ENCODE measurements at places on chromosomes 6 and 20.

- no peak for DNase-seq
Measured at GRCh38 chr6:38387461-38387860, 252.3 kb downstream of the BTBD9 start.

DNA sequence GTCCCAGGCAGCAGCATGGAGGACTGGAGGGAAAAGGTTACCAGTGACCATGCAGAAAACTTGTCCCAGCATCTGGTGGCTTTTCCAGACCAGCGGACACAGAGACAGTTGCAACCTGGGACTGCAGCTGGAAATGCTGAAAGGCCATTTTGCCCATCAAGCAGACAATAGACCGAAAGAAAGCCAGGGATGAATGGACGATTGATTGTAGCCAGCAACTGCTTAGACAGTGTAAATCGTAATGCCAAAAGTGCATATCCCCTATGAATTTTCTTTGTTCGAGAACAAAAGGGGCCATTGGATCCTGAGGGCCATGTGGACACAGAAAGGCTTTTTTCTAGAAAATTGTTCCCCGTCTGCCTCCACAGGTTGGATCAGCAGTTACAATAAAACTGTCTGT is 115.7 kb downstream of the MBOAT1 start:
- DNase-seq, result no peak

GRCh38 chr6:78561015-78561414 is 306.3 kb upstream of the IRAK1BP1 start:
- no peak for DNase-seq

DNA sequence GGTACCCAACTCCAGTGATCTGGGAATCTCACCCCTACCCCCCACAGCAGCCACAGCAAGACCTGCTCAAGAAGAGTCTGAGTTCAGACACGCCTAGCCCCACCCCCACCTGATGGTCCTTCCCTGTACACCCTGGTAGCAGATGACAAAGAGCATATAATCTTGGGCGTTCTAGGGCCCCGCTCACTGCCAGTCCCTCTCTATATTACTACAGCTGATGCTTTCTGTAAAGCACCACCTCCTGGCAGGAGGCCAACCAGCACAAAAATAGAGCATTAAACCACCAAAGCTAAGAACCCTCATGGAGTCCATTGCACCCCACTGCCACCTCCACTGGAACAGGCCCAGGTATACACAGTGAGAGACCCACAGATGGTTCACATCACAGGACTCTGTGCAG is 42.3 kb upstream of the FAM210B start:
- DNase-seq, result no peak

DNA sequence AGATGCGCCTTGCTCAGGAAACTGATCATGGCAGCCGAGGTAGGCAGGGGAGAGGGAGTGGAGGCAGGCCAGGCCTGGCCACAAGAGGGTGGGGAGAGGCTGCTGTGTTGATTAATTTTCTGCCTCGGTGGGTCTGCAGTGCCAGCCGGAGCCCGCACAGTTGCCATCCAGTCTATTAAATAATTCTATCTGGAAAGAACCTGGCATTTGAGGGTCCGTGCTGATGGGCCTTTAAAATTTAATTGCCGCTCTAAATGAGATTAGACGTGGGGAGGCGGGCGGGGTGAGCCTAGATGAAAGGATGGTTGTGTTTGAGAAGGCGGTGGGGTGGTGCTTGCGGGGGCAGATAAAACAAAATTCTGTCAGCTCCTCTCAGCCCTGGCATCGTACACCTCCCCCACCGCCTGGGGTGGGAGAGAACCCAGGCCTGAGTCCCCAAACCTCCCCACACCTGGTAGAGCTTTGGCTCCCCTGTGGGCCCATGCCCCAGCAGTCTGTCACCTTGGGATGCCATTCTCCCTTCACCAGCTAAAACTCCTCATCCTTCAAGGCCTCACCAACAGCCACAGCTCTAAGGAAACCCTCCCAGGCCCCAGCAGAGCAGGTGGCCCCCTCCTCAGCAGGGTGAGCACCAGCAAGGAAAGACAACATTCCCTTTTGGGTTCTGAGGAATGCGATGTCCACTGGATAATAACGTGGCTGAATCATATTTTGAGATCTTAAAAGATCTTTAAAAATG is 167.3 kb downstream of the GRM4 start:
- DNase-seq, result no peak

DNA sequence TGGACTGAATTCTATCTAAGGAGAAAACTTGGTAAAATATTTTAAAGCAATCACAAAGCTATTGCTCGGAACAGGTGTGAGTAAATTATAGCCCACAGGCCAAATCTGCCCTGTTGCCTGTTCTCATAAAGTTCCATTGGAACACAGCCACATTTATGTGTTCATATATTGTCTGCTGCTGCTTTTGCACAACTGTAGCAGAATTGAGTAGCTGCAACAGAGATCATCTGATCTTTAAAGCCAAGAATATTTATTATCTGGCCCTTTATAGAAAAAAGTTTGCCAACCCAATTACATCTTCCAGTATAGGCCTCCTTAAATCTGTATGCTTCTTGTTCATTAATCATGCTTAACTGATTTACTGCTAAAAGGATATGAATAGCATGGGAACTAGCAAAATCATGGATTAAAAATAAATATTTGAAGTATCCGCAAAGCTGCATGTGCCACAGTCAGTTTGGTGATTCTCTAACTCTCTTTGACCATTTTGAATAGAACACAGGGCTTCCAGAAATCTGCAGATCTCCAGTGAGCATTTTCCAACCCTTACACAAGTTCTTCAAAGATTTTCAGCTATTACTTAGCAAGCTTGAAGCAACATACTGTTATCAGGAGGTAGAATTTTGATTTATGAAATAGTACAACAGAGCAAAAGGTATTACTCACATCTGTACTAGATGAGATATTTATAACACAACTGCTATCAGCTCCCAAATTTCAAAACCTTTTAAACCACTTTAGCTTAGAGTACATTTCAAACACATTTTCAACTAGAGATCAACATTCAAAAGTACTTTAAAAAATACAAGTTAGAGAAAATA is 312.6 kb upstream of the ID4 start:
- DNase-seq, result no peak

All from stimulated activated CD4-positive, alpha-beta T cell treated with anti-CD3 and anti-CD28 coated beads, Interleukin-12 subunit alpha, Interleukin-12 subunit beta, amount 100 ng/mL, for 24 hours (primary cell).